ENCODE measurements at places on chromosomes 6 and 20.

DNA sequence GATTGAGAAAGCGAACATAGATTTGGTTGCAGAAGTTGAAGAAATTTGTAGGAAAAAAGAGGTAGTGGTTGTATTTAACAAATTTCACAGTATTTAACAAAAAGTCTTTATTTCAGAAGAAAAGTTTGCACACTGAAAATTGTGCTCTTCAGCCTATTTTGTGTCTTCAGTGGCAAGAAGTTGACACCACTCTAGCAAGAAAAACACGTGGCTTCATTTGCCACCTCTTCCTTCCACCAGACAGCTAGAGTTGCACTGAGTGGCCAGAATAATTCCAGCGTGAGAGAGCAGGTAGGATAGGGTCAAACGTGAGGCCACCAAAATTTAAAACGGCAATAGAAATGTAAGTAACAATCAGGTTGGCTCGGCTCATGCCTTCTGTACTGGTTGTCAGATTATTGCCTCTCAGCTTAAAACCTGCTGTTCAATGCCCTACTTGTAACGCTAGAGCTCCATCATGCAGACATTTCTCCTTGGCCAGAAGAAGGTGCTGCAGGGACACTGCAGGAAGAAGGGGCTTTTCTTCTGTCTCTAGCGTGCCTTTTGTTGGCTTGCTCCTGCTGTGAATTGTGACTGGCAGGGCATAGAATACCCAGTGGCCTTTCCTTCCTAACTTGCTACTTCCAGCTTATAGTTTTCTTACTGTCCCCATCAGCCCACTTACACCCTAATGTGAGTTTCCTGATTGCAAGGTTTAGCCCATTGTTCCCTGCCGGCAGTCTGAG lies 12.1 kb downstream of the TRAPPC3L start:
- no peak for DNase-seq

- DNase-seq, result no peak
Observed at GRCh38 chr20:48332555-48332954, 495.2 kb downstream of the PREX1 start.

- DNase-seq, result no peak
Observed at GRCh38 chr6:111957623-111958315, 84.5 kb upstream of the FYN start.

GRCh38 chr20:13418263-13419229 lies 197.5 kb downstream of the ISM1 start:
- DNase-seq, result no peak

DNA sequence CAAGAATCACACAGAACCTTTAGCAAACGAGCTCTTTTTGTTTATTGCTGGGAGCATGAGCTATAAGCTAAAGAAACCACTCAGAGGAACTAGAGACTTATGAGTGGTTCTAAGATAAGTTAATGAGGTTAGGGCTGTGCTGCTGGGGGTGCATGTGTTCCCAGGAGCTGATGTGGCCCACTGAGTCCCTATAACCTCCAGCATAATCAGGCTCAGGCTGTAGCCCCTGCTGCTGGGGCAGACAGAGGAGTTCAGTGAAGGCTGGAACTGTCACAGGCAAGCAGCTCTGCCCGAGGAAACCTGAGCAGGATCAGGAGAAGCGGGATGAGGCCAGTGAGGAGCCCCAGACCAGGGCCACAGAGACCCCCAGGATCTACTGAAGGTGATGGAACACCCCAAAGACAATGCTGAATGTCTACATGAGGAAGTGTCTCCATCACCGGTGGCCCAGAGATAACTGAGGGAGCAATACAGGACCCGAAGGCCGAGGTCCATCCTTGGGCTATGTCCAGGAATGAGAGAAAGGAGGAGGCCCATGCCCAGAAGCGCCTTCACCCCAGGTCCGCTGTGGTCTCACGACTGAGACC lies 17.3 kb downstream of the TUBB2B start:
- DNase-seq, result no peak

- no peak for DNase-seq
Observed at GRCh38 chr20:46296526-46297250, 11.6 kb downstream of the CDH22 start.

DNA sequence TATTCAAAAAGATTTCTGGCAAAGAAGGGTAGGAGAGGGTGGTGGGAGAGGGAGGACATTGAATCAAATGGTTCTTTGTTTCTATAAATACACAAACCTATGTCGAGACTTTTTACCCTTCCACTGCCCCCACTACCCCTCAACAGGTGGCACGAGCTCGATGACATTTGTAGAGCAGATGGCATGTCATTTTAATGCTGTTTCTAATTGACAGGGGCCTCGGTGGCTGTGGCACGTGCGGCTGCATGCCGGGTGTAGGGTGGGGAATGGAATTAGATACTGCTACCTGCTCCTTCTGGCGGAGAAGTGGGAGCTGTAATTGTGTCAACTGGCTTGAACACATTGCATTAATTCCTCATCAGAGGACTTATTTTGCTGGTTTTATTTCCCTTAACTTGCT lies 29.1 kb upstream of the SASH1 start:
- DNase-seq, result no peak

DNA sequence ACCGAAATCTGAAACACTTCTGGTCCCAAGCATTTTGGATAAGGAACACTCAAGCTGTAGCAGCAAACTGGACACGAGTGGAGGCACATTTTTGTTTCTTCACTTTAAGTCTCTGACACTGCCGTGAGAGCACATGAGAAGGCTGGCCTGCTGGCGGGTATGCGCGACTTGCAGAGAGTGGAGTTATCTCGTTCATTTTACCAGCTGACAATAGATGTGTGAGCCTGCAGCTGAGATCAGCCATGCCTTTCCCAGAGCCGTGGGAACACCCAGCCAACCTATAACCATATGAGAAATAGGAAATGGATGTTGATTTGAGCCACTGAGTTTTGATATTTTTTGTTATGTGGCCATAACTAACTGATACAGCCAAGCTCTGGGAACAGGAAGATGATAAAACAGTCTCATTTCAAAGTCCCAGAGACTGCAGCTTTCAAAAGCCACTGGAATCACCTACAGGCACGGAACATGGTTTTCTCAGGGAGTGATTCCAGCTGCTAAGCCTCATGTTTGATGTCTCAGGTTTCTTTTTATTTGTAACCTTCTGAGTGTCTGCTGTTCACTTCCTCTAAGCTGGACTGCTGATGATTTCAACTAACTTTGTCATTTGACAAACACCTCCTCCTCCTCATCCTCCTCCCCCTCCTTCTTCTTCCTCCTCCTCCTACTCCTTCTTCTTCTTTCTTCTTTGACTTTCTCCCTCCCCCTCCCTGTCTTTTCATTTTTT lies 28.6 kb upstream of the LAMP5 start:
- DNase-seq, result no peak

GRCh38 chr6:142940487-142940886 lies 4.5 kb downstream of the HIVEP2 start:
- DNase-seq, result no peak

GRCh38 chr6:42331019-42331418 lies 113.4 kb upstream of the MRPS10 start:
- no peak for DNase-seq

- DNase-seq, result peak; percentile 52
Observed at GRCh38 chr6:39347906-39348585, 25.5 kb upstream of the KCNK16 start.

- no peak for DNase-seq
Observed at GRCh38 chr20:34045930-34046725, 52.4 kb downstream of the RALY start.

GRCh38 chr20:4896971-4897497 lies 104.3 kb downstream of the SLC23A2 start:
- peak; percentile 19 for DNase-seq

DNA sequence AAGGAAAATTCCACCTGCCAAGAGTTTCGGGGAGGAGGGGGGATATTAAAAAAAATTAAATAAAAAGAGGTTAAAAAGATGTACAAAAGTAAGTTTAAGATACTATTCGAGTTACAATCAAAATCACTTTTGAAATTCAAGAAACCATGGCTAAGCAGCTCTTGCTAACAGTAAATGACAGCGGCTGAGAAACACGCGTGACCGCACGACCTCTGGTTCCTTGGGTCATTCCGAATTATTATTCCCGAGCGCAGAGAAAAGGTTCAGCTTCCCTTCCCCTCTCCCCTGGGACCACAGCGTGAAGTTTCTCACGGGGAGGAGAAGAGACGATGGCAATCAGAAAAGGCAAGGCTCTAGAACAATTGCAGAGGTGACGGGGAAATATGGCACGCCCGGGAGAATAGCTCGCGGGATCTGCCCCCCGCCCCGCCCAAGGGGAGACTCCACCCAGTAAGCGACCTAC lies 496 bp downstream of the TMEM242 start:
- no peak for DNase-seq

- DNase-seq, result no peak
Observed at GRCh38 chr6:90139272-90139817, 157.3 kb downstream of the BACH2 start.

GRCh38 chr6:116461932-116462885 lies 1.0 kb downstream of the CALHM6 start:
- DNase-seq, result peak; percentile 81

GRCh38 chr6:138806889-138807288 lies 11.0 kb downstream of the ECT2L start:
- DNase-seq, result no peak

DNA sequence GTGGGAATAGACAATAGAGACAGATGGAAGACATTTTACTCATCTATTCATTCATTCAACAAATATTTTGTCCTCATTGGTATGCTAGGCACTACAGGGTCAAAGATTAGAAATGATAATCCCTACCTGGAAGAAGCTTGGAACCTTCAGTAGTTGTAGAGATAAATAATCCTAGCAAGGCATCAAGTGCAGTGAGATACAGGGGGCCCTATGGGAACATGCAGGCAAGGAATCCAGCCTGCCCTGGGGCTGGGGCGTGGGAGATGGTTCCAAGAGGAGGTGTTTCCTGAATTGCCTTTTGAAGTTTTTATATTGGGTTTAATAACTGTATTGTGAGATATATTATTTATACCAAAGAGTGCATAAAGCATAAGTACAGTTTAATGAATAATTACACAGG lies 64.5 kb downstream of the TRMT11 start:
- no peak for DNase-seq

- DNase-seq, result no peak
Observed at GRCh38 chr6:2667617-2668016, 83.1 kb downstream of the MYLK4 start.

- no peak for DNase-seq
Observed at GRCh38 chr20:62773845-62774714, 22.2 kb upstream of the MRGBP start.

- DNase-seq, result peak; percentile 19
Observed at GRCh38 chr20:9912858-9913434, 74.1 kb upstream of the PAK5 start.

DNA sequence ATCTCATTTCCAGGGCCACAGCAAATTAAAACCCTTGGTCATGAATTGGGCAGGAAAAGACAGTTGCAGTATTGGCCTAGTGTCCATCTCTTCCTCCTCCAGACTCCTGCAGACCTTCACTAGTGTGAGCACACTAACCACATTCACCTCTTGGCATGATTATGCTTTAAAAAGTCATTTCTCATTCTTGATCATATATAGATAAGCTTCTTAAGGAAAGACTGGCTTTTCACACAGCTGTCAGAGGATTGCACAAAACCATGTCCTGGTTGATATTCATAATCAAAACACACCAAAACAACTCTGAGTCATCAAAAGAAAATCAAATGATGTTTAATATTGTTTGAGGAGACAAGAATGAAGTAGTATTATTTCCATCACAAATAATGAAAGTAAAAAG lies 52.1 kb downstream of the TMEM200A start:
- DNase-seq, result no peak

- DNase-seq, result no peak
Observed at GRCh38 chr6:90072501-90072900, 178.2 kb downstream of the GJA10 start.

GRCh38 chr6:170053966-170054661 lies 236.8 kb downstream of the DLL1 start:
- no peak for DNase-seq

- DNase-seq, result no peak
Observed at GRCh38 chr20:39717936-39718335, 755.8 kb downstream of the DHX35 start.

DNA sequence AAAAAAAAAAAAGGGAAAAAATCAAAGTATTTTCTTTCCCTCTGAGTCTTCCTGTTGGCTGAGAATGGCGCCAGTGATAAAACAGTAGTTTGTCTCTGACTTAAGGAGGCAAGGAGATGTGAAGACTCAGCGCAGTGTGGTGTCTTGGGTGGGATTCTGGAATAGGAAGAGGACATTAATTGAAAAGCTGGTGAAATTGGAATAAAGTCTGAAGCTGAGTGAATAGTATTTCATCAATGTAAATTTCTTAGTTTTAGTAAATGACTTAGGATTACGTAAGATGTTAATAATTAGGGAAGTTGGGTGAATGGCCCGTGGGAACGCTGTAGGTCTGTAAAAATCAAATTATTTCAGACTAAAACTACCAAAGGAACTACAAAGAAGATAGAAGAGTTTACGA lies 122.8 kb upstream of the ZNF217 start:
- peak; percentile 58 for DNase-seq

- DNase-seq, result no peak
Observed at GRCh38 chr20:16243470-16243869, 329.8 kb downstream of the KIF16B start.

GRCh38 chr20:33945391-33946081 lies 48.2 kb upstream of the RALY start:
- no peak for DNase-seq

- peak; percentile 85 for DNase-seq
Observed at GRCh38 chr6:134021396-134022122, 30.9 kb downstream of the SLC2A12 start.

DNA sequence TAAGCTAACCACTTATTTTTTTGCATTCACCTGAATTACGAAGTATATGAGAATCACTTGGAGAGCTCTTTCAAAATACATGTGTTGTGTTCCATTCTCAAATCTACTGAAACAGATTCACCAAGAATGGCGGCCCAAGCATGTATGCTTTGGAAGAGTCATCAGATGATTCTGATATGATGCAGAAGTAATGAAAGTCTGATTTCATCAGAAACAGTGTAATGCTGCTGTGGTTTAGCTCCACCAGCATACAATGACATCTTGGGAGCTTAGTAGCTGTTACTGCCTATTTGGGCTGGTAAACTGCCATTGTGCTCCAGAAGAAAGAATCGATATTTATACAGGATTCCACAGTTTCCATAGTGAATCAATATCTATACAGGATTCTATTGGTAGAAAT lies 52.9 kb downstream of the UBR2 start:
- no peak for DNase-seq

- DNase-seq, result no peak
Observed at GRCh38 chr6:90382760-90383159, 86.1 kb upstream of the BACH2 start.

GRCh38 chr20:38301309-38301708 lies 2.6 kb upstream of the BPI start:
- DNase-seq, result no peak

Measured in AML-193 (cell line).